Ureter (tissue), 1 donor: ENCODE measurements at places on chromosomes 2 and 18.

GRCh38 chr2:241051578-241052487 lies 50.3 kb downstream of the MTERF4 start:
- DNase-seq: no peak

DNA sequence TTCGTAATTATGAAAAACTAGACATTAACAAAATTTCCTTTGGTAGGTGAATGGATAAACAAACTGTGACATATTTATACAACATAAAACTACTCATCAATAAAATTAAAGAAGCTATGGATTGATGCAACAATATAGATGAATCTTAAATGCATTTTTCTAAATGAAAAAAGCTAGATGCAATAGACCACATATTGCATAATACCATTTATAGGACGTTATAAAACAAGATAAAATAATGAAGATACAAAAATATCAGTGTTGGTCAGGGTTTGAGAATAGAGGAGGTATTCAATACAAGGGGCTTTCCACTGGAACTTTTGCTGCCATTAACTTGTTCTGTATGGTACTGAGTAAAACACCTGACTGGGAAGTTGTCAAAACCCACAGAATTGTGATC lies 314.4 kb downstream of the GRB14 start:
- DNase-seq: no peak

- DNase-seq: no peak
Measured at GRCh38 chr18:79485788-79486355, 90.1 kb downstream of the NFATC1 start.

- peak; percentile 84 for DNase-seq
Measured at GRCh38 chr2:117835990-117836760, 21.7 kb downstream of the DDX18 start.

- no peak for DNase-seq
Measured at GRCh38 chr2:143279672-143280071, 150.5 kb downstream of the ARHGAP15 start.

- no peak for DNase-seq
Measured at GRCh38 chr18:58624011-58624410, 4.9 kb downstream of the ALPK2 start.

GRCh38 chr2:13533524-13533922 lies 816.8 kb downstream of the TRIB2 start:
- DNase-seq: no peak

GRCh38 chr2:106816974-106817373 lies 69.0 kb downstream of the ST6GAL2 start:
- no peak for DNase-seq

GRCh38 chr2:109135359-109136197 lies 6.6 kb downstream of the SH3RF3 start:
- peak; percentile 36 for DNase-seq

GRCh38 chr2:19871836-19872235 lies 29.9 kb downstream of the TTC32 start:
- no peak for DNase-seq

GRCh38 chr2:182894174-182894573 lies 27.7 kb upstream of the FRZB start:
- DNase-seq: no peak

DNA sequence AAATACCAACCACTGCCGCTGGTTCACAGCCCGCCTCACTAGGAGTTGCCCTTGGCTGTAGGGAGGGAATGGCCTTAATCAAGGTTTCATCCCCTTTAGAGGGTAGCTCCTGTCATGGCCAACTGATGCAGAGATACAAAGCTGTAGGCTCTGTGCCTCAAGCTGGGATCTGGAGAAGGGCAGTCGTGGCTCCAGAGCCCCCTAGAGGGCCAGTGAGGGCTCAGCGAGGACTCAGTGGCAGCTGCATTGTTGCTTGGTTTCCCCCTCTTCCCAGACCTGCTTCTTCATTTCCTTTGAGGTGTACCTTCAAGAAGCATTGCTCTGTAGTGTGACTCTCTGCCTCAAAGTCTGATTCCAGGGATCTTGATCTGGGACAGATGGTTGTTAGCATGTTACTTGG lies 302.1 kb downstream of the LPIN1 start:
- no peak for DNase-seq

- DNase-seq: no peak
Measured at GRCh38 chr2:138323382-138324067, 178.0 kb upstream of the SPOPL start.

DNA sequence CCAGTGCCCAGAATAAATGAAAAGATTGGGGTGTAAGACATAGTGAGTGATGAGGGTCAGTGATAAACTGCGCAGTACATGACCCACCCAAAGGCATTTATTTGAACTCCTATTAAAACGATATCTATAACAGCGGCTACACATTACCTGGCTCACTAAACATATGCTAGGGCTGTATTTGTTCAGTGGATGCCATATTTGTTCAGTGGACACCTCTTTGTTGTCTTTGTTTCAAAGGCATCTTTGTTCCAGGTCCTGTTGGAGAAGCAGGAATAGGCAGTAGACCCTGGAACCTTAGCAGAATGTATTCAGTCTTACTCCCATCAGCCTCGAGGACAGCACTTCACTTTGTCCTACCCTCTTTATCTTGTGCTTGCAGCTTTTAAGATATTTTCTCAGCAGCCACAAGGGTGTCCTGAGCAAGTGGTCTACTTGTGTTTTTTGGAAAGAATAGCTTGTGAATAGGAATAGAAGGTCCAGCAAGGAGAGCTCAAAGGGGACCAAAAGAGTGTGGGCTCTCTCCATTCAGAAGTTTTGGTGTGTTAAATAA lies 650.8 kb upstream of the FANCL start:
- no peak for DNase-seq

- DNase-seq: no peak
Measured at GRCh38 chr18:65547046-65547445, 203.8 kb upstream of the CDH7 start.

DNA sequence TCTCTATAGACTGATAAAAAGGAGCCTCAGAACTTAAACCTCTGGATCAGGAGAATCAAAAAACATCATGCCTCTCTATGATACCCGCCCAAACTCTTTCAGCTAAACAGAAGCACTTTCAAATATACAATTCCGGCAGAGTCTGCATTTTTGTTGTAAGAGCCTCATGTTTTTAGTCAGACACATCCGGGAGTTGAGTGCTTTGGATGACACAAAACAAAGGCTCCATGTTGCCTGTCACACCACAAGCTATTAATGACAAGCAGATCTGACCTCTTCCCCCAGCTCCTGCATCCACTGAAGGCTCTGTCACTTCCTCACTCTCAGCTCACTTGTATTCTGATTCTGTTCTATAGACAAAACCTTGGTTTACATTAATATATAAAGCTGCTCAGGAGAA lies 33.2 kb downstream of the SLC38A11 start:
- no peak for DNase-seq

DNA sequence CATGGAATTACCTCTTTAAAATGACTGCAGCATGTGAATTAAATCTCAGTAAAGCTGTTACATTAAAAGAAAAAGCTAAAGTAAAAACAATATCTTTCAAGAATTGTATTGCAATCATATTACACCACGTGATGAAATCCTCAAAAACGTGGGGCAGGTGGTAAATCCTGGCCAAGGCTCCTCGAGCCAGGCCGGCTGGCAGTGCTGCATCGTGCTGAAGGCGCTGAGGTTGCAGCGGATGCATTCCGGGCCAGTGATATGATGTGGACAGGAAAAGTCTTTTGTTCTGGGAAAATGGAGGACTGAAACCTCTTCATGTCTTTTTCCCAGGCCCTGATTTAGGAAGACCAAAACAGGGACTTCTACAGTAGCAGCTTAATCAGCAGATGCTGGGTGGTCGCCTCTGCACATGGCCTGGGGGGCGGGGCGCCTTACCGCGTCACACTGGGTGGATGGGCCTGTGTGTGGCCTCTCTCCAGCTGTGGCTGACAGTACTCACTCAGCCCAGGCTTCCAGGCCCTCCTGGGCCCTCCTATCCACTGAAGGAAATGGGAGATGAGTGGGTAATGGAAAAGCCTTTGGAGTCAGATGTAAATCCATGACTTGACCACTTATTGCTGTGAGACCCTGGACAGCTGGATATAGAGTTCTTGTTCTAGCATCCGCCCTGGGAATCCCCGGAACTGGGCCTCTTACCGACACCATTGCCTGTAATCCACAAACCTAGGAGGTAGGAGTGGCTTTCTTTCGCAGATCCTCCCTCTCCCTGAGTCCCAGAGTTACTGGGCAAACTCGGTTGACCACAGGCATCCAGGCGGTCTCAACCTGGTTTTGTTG lies 45.1 kb downstream of the PROC start:
- no peak for DNase-seq

DNA sequence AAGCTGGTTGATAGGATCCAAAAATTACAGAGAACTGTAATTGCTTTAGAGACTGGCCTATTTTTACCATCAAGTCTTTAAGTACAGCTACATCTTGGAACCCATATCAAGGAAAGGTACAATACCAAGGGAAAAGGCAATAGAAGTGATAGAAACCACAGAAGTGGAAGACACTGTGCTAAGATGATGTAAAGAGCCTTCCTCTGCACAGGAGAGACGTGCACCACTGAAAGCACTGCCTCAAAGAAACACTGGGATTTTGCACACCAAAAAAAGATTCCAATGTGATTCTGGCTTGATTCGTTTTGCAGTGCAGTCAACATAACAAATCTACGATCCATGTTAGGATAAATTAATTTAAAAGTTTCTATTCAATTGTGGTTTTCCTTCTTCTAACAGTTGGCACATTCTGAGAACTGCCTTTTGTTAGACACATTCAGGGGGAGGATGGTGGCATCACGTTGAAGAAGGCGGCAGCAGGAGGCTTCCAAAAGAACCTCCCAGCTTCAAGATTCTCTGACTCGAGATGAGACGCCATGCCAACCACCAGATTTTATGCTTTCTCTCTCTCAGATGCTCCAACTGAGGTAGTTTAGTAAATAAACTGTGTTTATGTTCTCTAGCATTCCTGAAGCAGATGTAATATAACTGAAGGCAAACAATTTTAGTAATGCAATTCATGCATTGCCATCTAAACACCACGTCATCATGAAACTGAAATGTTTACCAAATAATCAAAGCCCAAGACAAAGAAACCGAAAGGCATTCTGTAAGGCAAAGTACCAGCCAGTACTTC lies 102.9 kb downstream of the BCL2 start:
- DNase-seq: no peak

GRCh38 chr2:32626639-32627221 lies 1.1 kb upstream of the TTC27 start:
- no peak for DNase-seq

GRCh38 chr18:52992041-52992440 lies 652.0 kb downstream of the DCC start:
- DNase-seq: no peak

GRCh38 chr18:23172591-23173380 lies 37.5 kb downstream of the CABLES1 start:
- no peak for DNase-seq

- DNase-seq: no peak
Measured at GRCh38 chr2:219384859-219385258, 2.9 kb downstream of the DNPEP start.

GRCh38 chr18:27652480-27653121 lies 467.5 kb upstream of the CHST9 start:
- DNase-seq: no peak

DNA sequence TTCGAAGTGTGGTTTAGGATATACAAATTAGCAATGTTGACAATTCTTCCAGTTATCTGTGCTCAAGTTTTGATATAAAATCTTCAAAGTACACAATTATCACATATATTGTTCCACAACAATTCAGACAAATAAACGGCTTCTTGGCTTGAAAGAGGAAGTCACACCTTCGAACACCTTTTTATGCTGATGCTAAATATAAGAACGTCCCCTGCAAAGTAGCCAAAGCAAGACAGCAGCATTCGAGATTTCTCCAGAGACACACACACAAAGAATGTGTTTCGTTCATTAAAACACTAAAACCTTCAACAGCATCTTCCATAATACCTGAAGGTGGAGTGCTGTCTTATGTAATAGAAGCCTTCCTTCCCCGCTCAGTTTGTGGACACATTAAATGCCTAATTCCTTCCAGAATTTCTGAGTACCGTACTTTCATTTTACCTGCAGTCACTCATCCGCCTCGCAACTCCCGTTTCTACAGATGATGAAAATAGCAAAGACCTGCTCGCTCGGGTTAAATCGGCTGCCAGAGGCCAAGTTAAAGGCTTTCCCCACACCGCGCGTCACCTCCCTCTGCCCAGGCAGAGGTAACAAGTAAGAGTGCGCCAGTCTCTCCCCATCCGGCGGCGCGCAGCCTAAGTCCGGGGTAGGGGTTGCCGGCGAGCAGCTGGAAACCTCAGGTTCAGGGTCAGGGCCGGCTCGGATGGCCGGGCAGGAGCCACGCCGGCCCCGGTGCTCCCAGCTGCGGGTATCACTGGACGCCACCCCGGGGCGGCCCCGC lies 847 bp downstream of the SERPINE2 start:
- no peak for DNase-seq

DNA sequence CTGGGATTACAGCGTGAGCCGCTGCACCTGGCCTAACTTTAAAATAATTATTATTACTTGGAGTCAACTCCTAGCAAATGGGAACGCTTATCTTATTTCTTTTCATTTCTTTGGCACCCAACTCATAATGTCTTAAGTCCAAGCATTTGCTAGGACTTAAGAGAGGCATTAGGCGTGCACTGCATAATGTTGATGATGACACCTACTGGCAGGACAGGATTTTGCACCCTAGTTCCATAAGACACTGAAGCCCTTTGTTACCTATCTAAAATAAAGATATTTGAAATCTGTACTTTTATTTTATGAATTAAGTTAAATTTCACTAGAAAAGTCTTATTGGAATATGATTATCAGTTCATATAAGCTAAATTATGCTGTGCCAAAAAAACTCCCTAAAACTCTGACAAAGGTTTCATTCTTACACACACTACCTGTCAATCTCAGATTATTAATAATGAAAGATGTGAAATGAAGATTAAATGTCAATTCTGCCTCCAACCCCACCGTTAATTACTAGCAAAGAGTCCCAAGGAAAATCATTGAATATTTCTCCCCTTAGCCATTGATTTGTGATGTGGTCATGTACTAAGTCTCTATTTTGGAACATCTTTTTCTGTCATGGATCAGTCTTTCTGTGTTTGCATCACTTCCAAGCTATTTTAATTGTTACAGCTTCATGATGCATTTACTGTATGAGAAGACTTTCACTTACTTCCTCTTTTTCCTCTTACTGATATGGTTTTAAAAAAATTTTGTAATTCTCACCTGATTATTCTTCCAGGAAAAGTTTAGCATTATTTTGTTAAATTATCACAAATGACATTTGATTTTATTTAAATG lies 12.7 kb upstream of the CDH2 start:
- no peak for DNase-seq
